ENCODE measurements at places on chromosomes 1 and 21.

- no peak for DNase-seq
These were observed 110.2 kb downstream of the CRYAA start for GRCh38 chr21:43278766-43279577.

- DNase-seq = no peak
These were observed 40.5 kb upstream of the ZNF326 start for GRCh38 chr1:89954401-89954800.

GRCh38 chr1:32869923-32870614, 643 bp downstream of the FNDC5 start:
- DNase-seq = no peak

- no peak for DNase-seq
These were observed 29.0 kb downstream of the GREM2 start for GRCh38 chr1:240582953-240583352.

GRCh38 chr1:207935166-207935583, 24.2 kb upstream of the CD34 start:
- no peak for DNase-seq

GRCh38 chr1:200150721-200151120, 123.2 kb downstream of the NR5A2 start:
- no peak for DNase-seq

DNA sequence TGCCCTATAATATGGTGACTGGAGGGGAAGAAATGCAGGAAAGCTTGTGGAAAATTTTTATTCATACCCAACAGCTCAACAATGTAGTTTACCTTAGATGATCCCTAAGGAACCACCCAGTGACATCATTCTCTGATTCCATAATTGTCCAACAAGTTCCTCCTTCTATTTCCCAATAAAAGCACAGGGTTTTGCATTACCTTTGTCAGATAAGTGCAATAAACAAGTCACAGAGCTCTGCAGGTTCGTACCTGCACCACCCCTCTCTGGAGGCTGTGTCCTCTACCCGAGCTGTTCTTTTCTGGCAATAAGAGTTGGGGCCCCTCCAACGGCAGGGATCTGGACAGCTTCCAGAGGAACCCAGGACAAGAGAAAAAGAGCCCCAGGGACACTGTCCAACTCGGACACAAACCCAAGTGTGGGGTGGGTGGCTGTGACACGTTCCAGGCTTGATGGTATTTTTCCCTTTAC, 38.8 kb downstream of the RCAN1 start:
- no peak for DNase-seq

DNA sequence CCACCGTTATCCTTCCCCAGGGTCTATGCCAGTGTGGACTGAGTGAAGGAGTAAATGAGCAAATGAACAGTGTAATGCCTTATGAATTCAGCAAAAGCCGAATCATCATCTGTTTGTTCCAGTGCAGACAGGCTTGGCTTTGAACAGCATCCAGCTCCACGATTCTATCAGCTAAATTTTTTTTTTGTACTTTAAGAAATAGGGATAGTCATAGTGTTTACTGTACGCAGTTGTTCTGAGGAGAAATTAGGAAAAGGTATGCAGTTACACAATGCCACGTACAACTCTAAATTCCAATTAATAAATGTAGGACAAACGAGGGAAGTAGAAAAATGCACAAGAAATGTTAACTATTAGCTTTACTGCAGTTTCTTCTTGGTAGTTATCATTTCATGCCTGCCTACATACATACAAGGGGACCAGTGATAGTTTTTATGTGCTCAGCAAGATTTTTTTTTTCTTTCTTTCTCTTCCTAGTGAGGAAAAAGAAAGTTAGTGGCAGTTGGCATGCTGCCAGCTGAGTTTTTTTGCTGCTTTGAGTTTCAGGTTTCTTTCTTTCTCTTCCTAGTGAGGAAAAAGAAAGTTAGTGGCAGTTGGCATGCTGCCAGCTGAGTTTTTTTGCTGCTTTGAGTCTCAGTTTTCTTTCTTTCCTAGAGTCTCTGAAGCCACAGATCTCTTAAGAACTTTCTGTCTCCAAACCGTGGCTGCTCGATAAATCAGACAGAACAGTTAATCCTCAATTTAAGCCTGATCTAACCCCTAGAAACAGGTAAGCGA, at the start of gene IFI44L:
TSS of gene IFI44L (plus strand) at position 646 of the 777 bp plus-strand sequence. CDS start 7,468 bp downstream, outside the sequence.
- DNase-seq = no peak

- no peak for DNase-seq
These were observed 49.6 kb upstream of the IRF2BP2 start for GRCh38 chr1:234659538-234659937.

GRCh38 chr1:193451001-193451400, 264.6 kb upstream of the B3GALT2 start:
- no peak for DNase-seq
